Effector memory CD8-positive, alpha-beta T cell (primary cell): ENCODE measurements at places on chromosomes 12 and 14.

DNA sequence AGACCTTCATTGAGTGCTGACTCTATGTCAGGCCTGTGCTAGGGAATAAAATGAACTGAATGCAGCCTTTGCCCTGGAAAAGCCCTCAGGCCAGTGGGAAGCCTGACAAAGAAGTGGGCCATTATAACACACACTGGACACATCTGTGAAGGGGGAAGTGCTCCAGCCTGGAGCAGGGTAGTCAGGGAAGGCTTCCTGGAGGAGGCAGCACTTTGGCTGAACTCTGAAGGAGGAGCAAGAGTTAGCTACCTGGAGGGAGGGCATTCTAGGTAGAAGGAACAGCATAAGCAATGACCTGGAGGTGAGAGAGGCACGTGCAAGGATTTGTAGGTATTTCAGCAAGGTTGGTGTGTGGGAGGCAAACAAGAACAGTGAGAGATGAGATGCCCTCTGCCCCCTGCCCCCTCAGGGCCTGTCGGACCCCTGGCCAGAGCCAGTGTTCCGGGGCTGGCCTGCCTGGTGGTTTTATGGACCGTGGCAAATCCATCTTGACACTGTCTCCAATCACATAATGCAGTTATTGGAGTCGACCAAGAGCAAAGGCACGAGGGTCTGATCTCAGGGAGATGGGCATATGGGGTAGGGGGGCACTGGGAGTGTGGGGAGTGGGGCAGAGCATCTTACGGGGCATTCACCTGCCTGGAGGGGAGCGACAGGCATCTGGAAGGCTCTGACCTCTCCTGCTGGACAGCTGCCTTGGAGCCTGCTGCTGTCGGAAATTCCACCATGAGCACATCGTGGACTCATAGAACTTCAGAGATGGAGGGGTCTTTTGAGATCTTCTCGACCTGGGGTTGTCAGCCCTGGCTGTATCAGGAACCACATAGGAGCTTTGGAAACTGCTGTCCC lies 2.7 kb upstream of the FAM222A start:
- DNase-seq = no peak

GRCh38 chr12:96094201-96094600 lies 58.8 kb upstream of the LTA4H start:
- no peak for DNase-seq

- DNase-seq = no peak
These were observed 151.0 kb upstream of the ATP2B1 start for GRCh38 chr12:89859508-89860220.

DNA sequence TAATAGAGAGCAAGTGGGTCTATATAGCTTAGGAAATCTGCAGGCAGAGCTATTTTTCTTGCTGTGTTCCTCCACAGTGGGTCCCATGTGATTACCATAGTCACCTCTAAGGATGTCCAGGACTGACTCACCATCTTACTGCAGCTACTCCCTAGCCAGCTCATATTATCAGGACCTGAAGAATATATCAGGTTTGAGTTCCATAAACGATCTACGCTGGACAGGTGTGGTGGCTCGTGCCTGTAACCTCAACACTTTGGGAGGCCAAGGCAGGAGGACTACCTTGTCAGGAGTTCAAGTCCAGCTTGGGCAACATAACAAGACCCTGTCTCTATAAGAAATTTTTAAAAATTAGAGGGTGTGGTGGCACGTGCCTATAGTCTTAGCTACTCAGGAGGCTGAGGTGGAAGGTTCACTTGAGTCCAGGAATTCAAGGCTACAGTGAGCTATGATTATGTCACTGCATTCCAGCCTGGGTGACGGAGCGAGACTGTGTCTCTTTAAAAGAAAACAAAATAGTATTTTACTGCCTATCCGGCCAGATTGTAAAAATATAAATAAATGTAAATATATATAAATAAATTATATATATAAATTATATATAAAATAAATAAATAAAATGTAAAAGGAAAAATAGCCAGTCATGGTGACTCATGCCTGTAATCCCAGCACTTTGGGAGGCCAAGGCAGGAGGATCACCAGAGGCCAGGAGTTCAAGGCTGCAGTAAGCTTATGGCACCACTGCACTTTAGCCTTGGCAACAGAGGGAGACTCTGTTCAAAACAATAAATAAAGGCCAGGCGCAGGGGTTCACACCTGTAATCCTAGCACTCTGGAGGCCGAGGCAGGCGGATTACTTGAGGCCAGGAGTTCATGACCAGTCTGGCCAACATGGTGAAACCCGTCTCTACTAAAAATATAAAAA lies 6.9 kb upstream of the SPRYD4 start:
- no peak for DNase-seq

GRCh38 chr14:102210421-102211042 lies 70.8 kb downstream of the WDR20 start:
- no peak for DNase-seq

DNA sequence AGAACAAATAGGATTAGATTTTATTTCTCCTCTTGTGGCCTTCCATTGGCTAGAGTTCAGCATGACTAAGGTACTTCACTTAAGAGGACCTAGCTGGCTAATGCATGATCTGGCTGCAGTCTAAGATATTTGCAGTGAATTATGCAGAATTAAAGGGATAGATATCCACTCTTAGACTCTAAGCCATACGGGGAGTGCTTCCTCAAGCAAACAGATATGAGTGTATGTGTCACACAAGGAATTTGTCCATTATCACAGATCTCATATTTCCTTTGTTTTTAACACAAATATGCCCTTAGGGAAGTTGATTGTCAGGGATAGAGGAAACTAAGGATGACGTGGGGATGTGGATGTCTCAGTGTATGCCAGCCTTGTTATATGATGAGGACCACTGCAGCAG lies 88.1 kb upstream of the DHRS4 start:
- DNase-seq = no peak

- DNase-seq = no peak
These were observed 26.5 kb upstream of the USP44 start for GRCh38 chr12:95577820-95578219.

- no peak for DNase-seq
These were observed 321.2 kb upstream of the FAR2 start for GRCh38 chr12:28827861-28828260.

DNA sequence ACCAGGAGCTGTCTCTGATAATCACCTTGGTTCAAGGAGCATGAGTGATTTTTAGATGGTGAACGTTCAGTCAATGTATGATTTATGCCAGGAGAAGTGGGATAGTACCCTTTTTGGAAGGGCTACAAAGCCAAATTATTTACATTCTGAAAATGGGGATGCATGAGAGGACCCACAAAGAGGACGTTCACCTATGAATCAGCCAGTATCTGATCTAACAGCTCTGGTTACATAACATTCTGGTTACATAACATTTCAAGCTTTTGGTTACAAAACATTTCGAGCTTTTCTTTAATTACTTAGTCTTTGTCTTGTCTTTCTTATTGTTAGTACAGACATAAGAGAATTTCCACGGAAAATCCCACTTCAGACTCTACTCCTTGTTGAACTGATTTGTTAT lies 68.8 kb downstream of the SLCO1A2 start:
- no peak for DNase-seq

DNA sequence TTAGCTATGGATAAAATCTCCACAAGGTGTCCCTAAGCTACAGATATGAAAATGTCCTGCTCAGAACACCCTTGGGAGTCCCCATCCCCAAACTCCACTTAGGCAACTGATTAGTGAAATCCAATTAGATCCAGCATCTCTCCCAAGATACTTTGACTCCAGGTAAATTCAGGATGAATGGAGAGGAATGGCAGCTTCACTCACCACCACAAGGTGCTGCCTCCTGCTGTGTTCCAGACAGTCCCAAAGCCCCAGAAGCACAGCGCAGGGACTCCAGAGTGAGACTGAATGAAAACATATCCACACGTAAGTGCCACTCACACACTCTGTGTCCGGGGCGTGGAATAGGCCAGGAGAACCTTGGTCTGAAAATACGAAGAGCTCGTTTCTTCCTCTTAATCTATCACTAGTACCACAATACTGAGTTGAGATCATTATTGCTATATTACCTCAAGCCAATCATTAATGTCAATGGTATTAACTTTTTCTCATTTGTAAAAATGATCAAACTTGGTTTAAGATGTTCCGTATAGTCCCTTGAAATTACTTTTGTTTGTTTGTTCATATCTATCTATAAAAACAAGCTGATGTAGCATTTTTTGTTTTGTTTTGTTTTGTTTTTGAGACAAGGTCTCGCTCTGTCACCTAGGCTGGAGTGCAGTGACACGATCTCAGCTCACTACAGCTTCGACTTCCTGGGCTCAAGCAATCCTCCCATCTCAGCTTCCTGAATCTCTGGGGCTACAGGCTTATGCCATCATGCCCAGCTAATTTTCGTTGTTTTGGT lies 70.0 kb upstream of the BICD1 start:
- DNase-seq = no peak

GRCh38 chr12:125346362-125346761 lies 281.1 kb downstream of the AACS start:
- DNase-seq = no peak

GRCh38 chr12:92511786-92512185 lies 191.0 kb upstream of the PLEKHG7 start:
- no peak for DNase-seq

GRCh38 chr12:102851246-102851645 lies 65.8 kb downstream of the PAH start:
- DNase-seq = no peak

- DNase-seq = no peak
These were observed 12.5 kb downstream of the OTX2 start for GRCh38 chr14:56797569-56798446.

DNA sequence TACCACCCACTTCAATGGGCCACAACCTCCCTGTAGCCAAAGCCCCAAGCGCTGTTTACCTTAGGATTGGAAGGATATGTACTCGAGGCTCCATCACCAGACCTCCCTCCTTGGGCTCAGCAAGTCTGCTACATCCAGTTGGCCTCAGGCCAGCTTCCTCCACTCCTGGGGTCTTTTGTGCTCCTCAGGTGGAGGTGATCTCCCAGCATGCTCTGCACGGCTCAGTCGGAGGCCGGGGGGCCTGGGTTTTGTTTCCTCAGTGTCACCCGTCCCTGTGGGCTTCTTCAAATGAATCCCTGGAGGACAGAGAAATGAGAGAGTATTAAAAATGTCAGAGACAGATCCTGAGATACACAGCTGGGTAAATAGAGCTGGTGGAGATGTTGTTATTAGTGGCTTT lies 723.1 kb upstream of the TBX3 start:
- no peak for DNase-seq

GRCh38 chr14:85218982-85219381 lies 311.0 kb upstream of the FLRT2 start:
- no peak for DNase-seq

DNA sequence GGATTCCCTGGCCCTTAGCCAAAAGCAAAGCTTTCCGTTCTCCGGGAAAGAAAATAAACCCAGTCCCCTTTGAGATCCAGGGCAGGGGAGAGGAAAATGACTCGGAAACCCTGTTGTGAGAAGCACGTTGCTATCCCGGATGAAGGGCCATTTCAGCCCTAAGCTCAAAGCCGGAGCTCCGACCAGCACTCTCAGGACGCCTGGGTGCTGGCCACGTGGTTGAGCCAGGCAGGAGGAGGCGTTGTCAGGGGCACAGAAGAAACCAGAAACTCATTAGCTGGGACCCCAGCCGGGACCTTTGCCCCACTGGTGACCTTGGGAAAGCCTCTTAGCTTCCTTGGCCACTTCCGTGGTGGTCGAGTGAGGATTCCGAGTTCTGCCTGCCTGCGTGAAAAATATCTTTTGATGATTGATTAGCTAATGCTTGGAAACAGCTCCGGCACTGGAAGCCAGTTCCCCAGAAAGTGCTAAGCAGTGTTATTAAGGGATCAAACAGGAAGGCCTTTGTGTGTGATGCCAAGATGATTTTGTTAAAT lies 57.6 kb upstream of the FZD10 start:
- no peak for DNase-seq
